ENCODE measurements at places on chromosomes 16 and 17.

DNA sequence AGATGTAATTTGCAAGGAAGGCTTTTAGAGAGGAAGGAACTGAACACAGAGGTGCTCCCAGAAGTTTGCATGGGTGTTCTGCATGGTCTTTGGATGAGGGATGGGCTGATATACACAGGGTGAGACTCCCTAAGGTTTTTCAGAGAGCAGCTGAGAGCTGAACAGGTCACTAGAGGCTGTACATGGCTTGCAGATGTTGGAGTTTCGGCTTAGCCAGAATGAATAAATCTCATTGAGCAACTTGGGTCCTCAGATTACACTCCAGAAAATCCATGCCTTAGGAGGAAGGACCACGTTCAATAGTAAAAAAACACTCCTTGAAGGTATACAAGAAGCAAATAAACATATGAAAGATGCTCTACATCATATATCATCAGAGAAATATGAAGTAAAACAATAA, 7.5 kb upstream of the ITGB3 start:
- no peak for DNase-seq

- DNase-seq: no peak
Measured at GRCh38 chr16:30077656-30078055, 1.9 kb downstream of the PPP4C start.

DNA sequence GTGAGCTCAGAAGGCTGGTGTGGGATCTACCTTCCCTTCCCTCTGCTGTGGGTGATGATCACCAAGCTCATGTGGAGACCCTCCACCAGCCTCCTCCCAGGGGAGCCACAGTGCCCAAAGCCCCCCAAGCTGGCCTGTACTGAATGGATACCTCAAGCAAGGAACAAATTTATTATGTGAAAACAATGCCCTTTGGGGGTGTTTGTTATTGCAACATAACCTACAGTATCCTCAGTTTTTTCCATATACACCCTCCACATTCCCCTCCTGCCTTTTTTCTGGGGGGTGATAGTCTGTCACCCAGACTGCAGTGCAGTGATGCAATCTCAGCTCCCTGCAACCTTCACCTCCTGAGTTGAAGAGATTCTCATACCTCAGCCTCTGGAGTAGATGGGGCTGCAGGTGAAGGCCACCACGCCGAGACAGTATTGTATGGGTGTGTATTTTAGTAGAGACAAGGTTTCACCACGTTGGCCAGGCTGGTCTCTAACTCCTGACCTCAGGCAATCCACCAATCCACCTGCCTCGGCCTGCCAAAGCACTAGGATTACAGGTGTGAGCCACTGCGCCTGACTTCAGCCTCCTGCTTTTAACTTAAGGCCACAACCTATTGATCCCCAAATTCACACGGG, 215.9 kb downstream of the CPPED1 start:
- DNase-seq: no peak

DNA sequence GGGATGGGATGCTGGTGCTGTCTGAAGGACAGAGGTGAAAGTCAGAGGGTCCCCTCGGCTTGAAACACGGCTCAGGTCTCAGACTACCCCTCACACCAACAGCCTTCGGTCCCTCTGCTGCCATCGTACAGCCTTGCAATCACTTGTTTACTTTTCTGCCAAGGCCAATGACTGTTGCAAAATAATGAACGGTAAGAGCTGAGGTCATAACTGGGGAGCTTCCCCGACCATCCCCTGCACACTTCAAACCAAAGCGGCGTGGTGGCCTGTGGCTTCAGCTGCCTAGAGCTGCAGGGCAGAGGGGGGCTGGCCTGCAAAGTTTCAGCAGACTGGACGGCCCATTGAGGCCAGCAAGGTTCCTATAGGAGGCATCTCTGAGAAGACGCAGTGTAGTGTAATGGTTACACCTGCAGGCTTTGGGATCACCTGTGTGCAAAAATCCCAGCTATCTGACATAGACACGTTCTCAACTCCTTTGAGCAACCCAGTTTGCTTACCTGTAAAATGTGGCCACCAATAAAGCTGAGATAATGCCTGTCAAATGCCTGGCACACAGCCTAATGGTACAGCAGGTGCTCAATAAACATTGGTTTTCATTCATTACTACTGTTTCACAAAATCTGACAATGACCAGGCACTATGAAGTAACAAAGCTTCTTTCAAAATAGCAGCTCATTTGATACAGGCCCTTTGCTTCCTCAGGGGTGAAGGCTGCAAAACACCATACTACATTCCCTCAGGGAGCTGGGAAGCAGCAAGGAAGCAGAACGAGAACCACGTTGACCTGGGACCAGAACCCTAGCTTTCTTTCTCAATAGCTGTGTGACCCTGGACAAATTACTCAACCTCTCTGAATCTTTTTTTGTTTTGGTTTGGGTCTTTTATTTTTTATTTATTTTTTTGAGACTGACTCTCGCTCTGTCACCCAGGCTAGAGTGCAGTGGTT, 5.0 kb downstream of the PAM16 start:
- DNase-seq: no peak

DNA sequence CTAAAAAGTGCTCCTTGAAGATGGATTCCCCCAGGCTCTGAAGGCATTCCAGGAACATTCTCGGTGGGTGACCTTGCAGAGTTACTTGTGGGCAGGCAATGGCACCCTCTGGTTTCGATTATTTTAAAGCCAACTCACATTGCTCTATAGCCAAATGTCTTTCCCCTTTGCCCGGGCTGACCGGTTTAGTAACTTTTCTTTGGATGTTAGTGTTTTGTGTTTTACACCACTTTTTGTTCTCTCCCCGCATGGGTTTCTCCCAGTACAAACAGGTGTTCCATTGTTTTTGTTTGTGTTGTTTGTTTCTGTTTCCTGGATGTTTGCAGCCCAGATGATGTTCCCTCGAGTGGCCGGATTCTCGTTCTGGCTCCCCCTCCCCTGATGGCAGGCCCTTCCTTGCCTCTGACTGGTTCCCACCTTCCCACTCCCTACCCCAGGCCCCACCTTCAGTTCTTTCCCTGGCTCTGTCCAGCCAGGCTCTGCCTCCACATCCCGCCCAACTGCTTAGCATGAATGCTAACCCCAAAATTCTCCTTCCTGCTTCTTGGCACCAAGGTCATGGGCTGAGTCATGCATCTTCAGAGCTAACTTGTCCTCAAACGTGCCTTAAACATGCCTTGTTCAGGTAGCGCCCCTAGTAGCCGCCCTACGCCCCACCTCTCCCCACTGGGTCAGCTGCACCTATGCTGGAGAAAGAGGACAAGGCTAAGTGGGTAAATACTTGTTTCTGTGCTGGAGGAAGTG, 40.6 kb downstream of the ELAC2 start:
- DNase-seq: no peak

DNA sequence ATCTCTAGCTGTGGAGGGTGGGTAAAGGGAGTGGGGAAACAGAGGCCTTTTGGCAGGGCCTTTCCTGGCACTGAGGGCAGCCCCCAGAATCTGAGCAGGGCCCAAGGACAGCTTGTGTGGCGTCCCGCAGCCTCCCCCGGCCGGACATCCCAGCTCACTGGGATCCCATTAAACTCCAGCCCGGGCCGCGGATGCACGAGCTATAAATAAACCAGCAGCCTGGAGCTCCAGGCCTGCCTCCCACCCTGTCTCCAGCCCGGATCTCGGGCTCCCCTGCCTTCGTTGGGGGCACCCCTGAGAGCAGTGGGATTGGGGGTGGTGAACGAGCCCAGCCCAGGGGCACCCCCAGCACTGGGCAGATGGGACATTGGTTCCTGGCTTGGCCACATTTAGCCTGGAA, 13.8 kb upstream of the AATK start:
- no peak for DNase-seq

DNA sequence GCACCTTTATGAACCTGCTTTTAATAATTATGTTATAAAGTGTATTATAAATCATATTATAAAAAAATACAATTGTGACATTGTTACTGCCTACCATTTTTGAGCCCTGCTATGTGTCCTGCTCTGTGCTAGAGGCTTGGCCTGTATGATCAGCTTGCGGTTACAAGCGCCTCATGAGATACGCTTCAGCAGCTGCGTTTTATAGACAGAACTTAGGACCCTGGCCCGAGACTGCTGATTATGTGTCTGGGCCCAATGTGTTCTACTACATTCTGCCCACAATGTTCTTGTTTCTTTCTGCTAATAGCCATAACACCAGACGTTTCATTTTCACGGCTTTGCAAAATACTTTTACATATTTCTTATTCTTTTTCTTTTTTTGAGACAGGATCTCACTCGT, 395.8 kb downstream of the SLC39A11 start:
- DNase-seq: no peak

- no peak for DNase-seq
Measured at GRCh38 chr17:16515933-16516332, 23.9 kb upstream of the LRRC75A start.

All from activated gamma-delta T cell (primary cell).